ENCODE measurements at places on chromosomes 6 and 20. TPM values are rescaled to one million over a fixed set of nuclear protein-coding genes. Genes with fewer than 3 reads are reported as not detected.

GRCh38 chr6:1287103-1287591 lies 24.8 kb upstream of the FOXQ1 start:
- H3K27ac ChIP-seq, result no peak overlapping the region
- H3K27me3 ChIP-seq, result no peaks in the 10 kb centered on the region
- H3K36me3 ChIP-seq, result no peaks in the 10 kb centered on the region
- DNase-seq, result no peak
- H3K4me1 ChIP-seq, result no peaks in the 10 kb centered on the region

- no peaks in the 10 kb centered on the region for H3K27me3 ChIP-seq
- no peaks in the 10 kb centered on the region for H3K4me1 ChIP-seq
- H3K4me3 ChIP-seq, result no peak overlapping the region
- no peak overlapping the region for H3K27ac ChIP-seq
- no peaks in the 10 kb centered on the region for H3K36me3 ChIP-seq
These were observed 40.8 kb downstream of the SNRNP48 start for GRCh38 chr6:7630792-7631191.

Gene HCK
- 8.9 TPM for polyA plus RNA-seq

DNA sequence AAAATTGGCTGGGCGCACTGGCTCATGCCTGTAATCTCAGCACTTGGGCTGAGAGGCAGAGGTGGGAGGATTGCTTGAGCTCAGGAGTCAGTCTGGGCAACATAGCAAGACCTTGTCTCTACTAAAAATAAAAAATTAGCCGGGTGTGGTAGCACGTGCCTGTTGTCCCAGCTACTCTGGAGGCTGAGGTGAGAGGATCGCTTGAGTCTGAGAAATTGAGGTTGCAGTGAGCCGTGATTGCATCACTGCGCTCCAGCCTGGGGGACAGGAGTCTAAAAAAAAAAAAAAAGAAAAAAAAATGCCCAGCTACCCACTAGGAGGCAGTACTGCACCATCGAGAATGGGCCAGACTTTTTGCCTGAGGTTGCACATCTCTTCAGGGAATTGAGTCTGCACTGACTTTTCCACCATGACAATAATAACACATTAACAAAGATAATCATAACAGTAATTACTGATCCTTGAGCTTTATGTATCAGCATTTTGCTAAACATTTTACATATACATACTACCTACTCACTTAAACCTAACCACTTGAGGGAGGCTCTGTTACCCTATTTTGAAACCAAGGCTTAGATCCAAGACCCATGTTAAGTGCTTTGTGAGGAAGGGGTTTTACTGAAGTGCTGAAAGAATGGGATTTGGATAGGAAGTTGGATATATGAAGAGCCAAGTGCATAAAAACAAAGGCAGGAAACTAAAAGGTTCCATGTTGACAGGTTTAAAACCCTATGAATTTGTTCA lies 21.0 kb downstream of the SRSF3 start:
- no peaks in the 10 kb centered on the region for H3K27me3 ChIP-seq
- no peaks in the 10 kb centered on the region for H3K4me1 ChIP-seq
- peak; percentile 49 for DNase-seq
- H3K27ac ChIP-seq, result no peak overlapping the region
- no peaks in the 10 kb centered on the region for H3K36me3 ChIP-seq
- H3K4me3 ChIP-seq, result no peak overlapping the region

DNA sequence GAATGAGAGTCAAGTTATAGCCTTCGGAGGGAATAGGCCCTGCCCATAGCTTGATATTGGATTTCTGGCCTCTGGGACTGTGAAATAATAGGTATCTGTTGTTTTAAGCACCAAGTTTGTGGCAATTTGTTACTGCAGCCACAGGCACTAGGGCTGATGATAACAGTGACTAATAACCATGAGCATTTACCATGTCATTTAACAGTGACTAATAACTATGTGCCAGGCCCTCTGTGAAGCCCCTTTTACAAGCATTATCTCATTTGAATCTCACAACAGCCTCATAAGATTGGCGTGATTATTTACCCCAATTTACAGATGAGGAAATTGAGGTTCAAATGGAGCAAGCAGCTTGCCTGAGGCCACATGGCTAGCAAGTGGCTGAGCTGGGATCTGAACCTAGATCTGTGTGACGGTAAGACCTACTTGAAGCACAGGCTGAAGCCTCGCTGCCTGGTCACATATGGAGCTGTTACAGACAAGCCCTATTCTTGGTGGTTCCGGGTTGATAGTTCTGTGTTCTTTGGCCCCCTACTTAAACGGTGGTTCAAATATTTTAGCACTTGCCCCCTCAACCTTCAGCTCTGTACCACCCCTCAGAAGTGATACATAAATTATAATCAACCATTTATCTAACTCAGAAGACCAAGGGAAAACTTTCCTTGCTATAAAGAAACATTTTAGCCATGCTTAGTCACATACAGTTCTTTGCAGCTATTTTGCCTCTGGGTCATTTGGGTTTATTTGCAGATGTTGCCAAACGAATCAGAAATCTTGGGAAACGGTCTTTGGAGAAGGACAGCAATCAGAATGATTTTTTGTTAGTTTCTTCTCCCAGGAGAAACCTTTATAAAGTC lies 98.3 kb downstream of the ELOVL5 start:
- H3K36me3 ChIP-seq, result no peaks in the 10 kb centered on the region
- H3K4me1 ChIP-seq, result peaks cover 21% of the 10 kb centered on the region
- no peaks in the 10 kb centered on the region for H3K27me3 ChIP-seq
- no peak overlapping the region for H3K4me3 ChIP-seq

- no peak overlapping the region for H3K27ac ChIP-seq
- no peaks in the 10 kb centered on the region for H3K27me3 ChIP-seq
These were observed 7.9 kb downstream of the MAP3K4 start for GRCh38 chr6:160999516-160999915.

Gene RSPO3
- polyA plus RNA-seq, result 6.6 TPM

GRCh38 chr6:110703010-110703905 lies 112.0 kb downstream of the CDK19 start:
- no peak overlapping the region for H3K4me3 ChIP-seq
- H3K4me1 ChIP-seq, result no peaks in the 10 kb centered on the region
- no peaks in the 10 kb centered on the region for H3K27me3 ChIP-seq
- no peak overlapping the region for H3K27ac ChIP-seq
- no peaks in the 10 kb centered on the region for H3K36me3 ChIP-seq

Gene SIRPB1
- polyA plus RNA-seq, result 0.84 TPM

GRCh38 chr6:152004036-152004566 lies 196.6 kb downstream of the ESR1 start:
- no peaks in the 10 kb centered on the region for H3K4me1 ChIP-seq
- H3K36me3 ChIP-seq, result no peaks in the 10 kb centered on the region
- no peaks in the 10 kb centered on the region for H3K27me3 ChIP-seq
- H3K27ac ChIP-seq, result no peak overlapping the region
- no peak overlapping the region for H3K4me3 ChIP-seq

Gene SCUBE3
- polyA plus RNA-seq, result 2.2 TPM

- no peaks in the 10 kb centered on the region for H3K36me3 ChIP-seq
- no peak for DNase-seq
- no peaks in the 10 kb centered on the region for H3K27me3 ChIP-seq
- no peaks in the 10 kb centered on the region for H3K4me1 ChIP-seq
- H3K27ac ChIP-seq, result no peak overlapping the region
These were observed 454.9 kb upstream of the JARID2 start for GRCh38 chr6:14790976-14791375.

Gene ZNF831
- 0.99 TPM for polyA plus RNA-seq

- H3K4me3 ChIP-seq, result no peak overlapping the region
- no peaks in the 10 kb centered on the region for H3K27me3 ChIP-seq
- H3K36me3 ChIP-seq, result no peaks in the 10 kb centered on the region
These were observed 319.9 kb downstream of the TRDN start for GRCh38 chr6:123316733-123317323.

Gene FAM184A
- 24.0 TPM for polyA plus RNA-seq

DNA sequence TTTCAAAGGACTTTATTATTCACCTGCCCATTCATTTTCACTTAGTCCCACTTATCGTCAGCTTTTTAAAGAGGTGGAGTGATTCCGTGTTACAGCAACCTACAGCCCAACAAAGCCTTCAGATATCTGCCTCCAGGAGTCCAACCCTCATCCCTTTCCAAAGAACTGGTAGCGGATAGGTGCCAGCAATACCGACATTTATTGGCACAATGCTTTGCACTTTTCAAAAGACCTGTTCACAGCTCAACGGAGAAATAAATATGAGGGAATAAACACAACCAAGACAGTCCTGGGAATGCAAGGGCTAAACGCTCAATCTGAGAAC lies 819 bp upstream of the MTRF1L start:
- peaks cover 3% of the 10 kb centered on the region for H3K4me1 ChIP-seq
- DNase-seq, result no peak
- peak overlapping the region; percentile 91 for H3K4me3 ChIP-seq
- H3K27ac ChIP-seq, result peak overlapping the region; percentile 88

GRCh38 chr20:41068806-41069205 lies 40.2 kb downstream of the TOP1 start:
- no peaks in the 10 kb centered on the region for H3K27me3 ChIP-seq
- DNase-seq, result no peak
- no peak overlapping the region for H3K27ac ChIP-seq
- H3K36me3 ChIP-seq, result no peaks in the 10 kb centered on the region
- peaks cover 7% of the 10 kb centered on the region for H3K4me1 ChIP-seq
- H3K4me3 ChIP-seq, result no peak overlapping the region

- no peaks in the 10 kb centered on the region for H3K27me3 ChIP-seq
- no peaks in the 10 kb centered on the region for H3K4me1 ChIP-seq
- no peak for DNase-seq
- H3K4me3 ChIP-seq, result no peak overlapping the region
These were observed 59.8 kb upstream of the HIVEP1 start for GRCh38 chr6:11952316-11952715.

- H3K27ac ChIP-seq, result no peak overlapping the region
- H3K4me1 ChIP-seq, result no peaks in the 10 kb centered on the region
- no peak overlapping the region for H3K4me3 ChIP-seq
- H3K27me3 ChIP-seq, result no peaks in the 10 kb centered on the region
- DNase-seq, result no peak
- H3K36me3 ChIP-seq, result no peaks in the 10 kb centered on the region
These were observed 8.9 kb downstream of the EHMT2 start for GRCh38 chr6:31888276-31889258.

Gene PPP1R16B
- 3.7 TPM for polyA plus RNA-seq

Gene AVP
- not detected for polyA plus RNA-seq

Gene BTN1A1
- 0.30 TPM for polyA plus RNA-seq

GRCh38 chr6:142886431-142887170 lies 58.4 kb downstream of the HIVEP2 start:
- H3K27me3 ChIP-seq, result no peaks in the 10 kb centered on the region
- H3K4me3 ChIP-seq, result no peak overlapping the region
- no peak for DNase-seq

Gene ZFP57
- polyA plus RNA-seq, result 0.91 TPM

- H3K27me3 ChIP-seq, result no peaks in the 10 kb centered on the region
- no peak overlapping the region for H3K27ac ChIP-seq
- DNase-seq, result no peak
These were observed 171.4 kb upstream of the TFAP2D start for GRCh38 chr6:50541941-50542340.

Gene MEP1A
- polyA plus RNA-seq, result 1.4 TPM

Gene KCNS1
- polyA plus RNA-seq, result 2.1 TPM

Gene C6orf52
- 21.7 TPM for polyA plus RNA-seq

- no peaks in the 10 kb centered on the region for H3K4me1 ChIP-seq
- no peak overlapping the region for H3K4me3 ChIP-seq
- no peak for DNase-seq
- no peaks in the 10 kb centered on the region for H3K36me3 ChIP-seq
- no peaks in the 10 kb centered on the region for H3K27me3 ChIP-seq
These were observed 42.9 kb downstream of the CDH26 start for GRCh38 chr20:60001108-60001507.

Gene RNF144B
- polyA plus RNA-seq, result 6.3 TPM

Gene CTCFL
- polyA plus RNA-seq, result 19.8 TPM

DNA sequence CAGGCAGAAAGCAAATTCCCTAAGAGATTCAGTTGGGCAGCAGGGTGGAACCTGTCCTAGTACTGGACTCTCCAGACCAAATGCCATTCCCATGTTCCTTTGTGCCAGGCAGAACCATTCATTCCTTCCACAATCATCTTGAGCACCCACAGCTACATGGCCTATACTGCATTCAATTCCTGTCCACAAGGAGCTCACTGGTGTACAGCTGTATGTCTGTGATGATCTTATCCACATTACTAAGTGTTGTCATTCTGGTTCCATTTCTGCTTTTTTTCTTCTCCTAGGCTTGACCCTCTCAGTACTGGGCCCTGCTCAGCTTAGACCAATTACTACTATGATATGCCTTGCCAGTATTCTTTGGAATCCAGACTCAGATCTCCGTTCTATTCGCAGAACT lies 27.5 kb downstream of the MAN1A1 start:
- no peaks in the 10 kb centered on the region for H3K27me3 ChIP-seq
- H3K27ac ChIP-seq, result no peak overlapping the region
- H3K4me1 ChIP-seq, result no peaks in the 10 kb centered on the region
- H3K36me3 ChIP-seq, result no peaks in the 10 kb centered on the region
- H3K4me3 ChIP-seq, result no peak overlapping the region

Gene PLCB1
- polyA plus RNA-seq, result 3.1 TPM

- peak overlapping the region; percentile 80 for H3K4me3 ChIP-seq
- H3K4me1 ChIP-seq, result peaks cover 11% of the 10 kb centered on the region
- H3K27ac ChIP-seq, result peak overlapping the region; percentile 87
- no peaks in the 10 kb centered on the region for H3K27me3 ChIP-seq
- peak; percentile 78 for DNase-seq
- no peaks in the 10 kb centered on the region for H3K36me3 ChIP-seq
These were observed 505 bp upstream of the WRNIP1 start for GRCh38 chr6:2764610-2765165.

- no peak overlapping the region for H3K27ac ChIP-seq
- H3K4me1 ChIP-seq, result no peaks in the 10 kb centered on the region
- DNase-seq, result no peak
- no peak overlapping the region for H3K4me3 ChIP-seq
These were observed 45.7 kb upstream of the RPS6KA2 start for GRCh38 chr6:166672624-166673206.

DNA sequence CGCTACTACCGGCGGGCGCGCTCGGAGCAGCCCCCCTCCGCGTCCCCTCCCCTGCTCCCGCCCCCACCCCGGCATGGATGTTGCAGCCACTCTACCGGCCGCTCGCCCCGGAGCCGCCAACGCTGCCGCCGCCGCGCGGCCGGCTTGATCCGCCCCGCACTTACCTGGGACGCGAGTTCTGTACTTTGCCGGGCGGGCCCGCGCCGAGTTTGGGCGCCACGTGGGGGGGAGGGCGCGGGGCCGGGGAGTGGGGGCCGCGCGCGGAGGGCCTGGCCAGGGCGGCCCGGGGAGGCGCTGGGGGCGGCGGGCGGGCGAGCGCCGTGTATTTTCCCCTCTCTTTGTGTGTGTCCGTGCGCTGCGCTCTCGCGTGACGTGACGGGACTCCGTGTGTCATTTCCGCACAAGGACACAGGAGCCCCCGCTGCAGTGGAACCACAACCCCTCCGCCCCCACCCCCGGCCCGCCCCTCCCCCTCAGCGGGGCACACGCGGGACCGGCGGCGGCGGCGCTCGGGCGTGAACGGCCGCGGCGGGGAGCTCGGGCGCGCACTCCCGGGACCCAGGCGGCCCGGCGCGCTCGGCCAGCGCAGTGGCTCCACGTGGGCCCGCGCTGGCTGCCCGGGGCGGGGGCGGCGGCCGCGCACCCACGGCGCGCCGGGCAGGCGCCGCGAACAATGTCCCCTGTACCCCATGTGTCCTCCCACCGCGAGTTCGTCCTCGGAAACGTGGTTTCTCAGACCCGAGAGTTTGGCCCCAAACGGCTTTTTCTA lies at the start of gene BEND3:
TSS of gene BEND3 (minus strand) at position 590 of the 769 bp plus-strand sequence. CDS start 16,230 bp downstream, outside the sequence.
- H3K36me3 ChIP-seq, result no peaks in the 10 kb centered on the region
- DNase-seq, result peak; percentile 54
- no peaks in the 10 kb centered on the region for H3K27me3 ChIP-seq
